Activated CD4-positive, alpha-beta T cell treated with anti-CD3 and anti-CD28 coated beads for 36 hours (primary cell): ENCODE measurements at places on chromosomes 5 and 9. TPM values are rescaled to one million over a fixed set of nuclear protein-coding genes. Genes with fewer than 3 reads are reported as not detected.

DNA sequence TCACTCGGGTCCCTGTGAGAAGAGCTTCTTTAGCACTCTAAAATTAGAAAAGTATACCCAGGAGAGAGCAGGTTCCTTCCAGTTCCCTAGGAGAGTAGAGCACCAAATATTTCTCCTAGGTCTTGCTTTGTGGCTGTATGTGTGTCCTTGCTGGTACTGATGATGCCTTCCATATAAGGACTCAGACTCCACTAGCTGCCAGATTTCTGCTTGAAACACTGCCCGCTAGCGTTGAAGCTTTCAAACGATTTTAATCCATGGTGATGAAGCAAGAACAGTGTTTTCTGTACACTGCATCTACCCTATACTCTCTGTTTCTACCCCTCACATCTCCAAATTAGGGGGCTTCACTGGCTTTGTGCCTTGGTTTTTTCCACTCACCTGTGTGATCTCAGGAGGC is 2.4 kb upstream of the SMC2 start:
- DNase-seq = peak; percentile 46
- peaks cover 34% of the 10 kb centered on the region for H3K4me1 ChIP-seq
- peak overlapping the region; percentile 66 for H3K27ac ChIP-seq
- peak overlapping the region; percentile 88 for H3K4me3 ChIP-seq

GRCh38 chr5:56319526-56320181 is 86.5 kb upstream of the ANKRD55 start:
- H3K36me3 ChIP-seq = no peaks in the 10 kb centered on the region
- H3K4me3 ChIP-seq = peak overlapping the region; percentile 19
- H3K27ac ChIP-seq = no peak overlapping the region
- no peak for DNase-seq
- H3K4me1 ChIP-seq = peaks cover 66% of the 10 kb centered on the region

GRCh38 chr5:168447808-168448207 is 38.5 kb upstream of the RARS1 start:
- H3K4me1 ChIP-seq = no peaks in the 10 kb centered on the region
- no peak overlapping the region for H3K4me3 ChIP-seq
- no peaks in the 10 kb centered on the region for H3K27me3 ChIP-seq

DNA sequence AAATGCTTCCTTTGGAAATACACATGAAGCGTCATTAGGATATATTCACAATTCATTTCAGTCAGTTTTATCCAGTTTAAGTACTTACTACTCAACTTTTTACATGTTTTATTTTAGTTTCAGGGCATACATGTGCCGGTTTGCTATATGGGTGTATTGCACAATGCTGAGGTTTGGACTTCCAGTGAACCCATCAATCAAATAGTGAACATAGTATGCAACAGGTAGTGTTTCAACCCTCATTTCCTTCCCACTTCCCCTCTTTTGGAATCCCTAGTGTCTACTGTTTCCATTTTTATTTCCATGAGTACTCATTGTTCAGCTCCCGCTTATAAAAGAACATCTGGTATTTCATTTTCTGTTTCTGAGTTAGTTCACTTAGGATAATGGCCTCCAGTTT is 74.7 kb downstream of the TMEM161B start:
- no peak for DNase-seq
- no peak overlapping the region for H3K27ac ChIP-seq
- no peaks in the 10 kb centered on the region for H3K27me3 ChIP-seq
- H3K4me3 ChIP-seq = no peak overlapping the region
- no peaks in the 10 kb centered on the region for H3K4me1 ChIP-seq

- no peak overlapping the region for H3K4me3 ChIP-seq
- no peaks in the 10 kb centered on the region for H3K4me1 ChIP-seq
- no peak for DNase-seq
- no peak overlapping the region for H3K27ac ChIP-seq
- no peaks in the 10 kb centered on the region for H3K36me3 ChIP-seq
- H3K27me3 ChIP-seq = no peaks in the 10 kb centered on the region
These were observed 1033.4 kb downstream of the TLE4 start for GRCh38 chr9:80605129-80605528.

DNA sequence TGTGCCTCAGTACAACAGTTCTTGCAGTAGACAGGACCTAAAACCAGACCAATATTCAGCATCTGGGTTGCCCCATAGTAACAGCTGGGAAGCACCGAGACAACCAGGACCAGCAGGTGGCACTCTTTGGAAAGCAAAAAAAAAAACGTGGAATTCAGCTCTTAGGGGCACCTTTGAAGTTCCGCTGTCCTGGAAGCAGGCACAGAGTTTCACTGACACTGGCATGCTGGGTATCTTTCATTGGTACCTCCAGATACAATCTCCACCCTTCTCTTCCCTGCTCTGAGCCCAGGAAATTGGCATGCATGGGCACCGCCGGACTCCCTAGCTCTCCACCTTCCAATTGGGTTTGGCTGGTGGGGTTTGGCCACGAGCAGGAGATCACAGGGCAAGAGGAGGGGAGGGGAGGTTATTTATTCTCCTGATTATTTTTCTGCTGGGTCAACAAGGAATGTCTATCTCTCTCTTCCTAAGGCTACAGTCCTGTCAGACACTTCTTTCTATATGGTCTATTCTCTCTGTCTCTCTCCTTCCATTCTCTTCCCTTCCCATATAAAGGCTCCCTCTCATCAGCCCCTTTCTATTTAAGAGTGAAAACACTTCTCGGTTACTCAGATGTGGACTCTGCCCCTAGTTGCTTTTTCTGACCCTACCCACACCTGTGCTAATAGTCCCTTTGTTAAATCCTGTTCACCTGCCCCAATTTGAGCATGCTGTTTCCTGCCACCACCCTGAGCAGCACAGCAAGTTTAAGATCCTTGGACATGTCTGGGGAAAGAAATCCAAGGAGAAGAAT is 1.9 kb upstream of the IDNK start:
- H3K4me1 ChIP-seq = peaks cover 23% of the 10 kb centered on the region
- H3K36me3 ChIP-seq = peaks cover 7% of the 10 kb centered on the region
- DNase-seq = peak; percentile 59
- H3K27ac ChIP-seq = no peak overlapping the region
- no peaks in the 10 kb centered on the region for H3K27me3 ChIP-seq

SLC2A6 gene
- total RNA-seq = 1.6 TPM

PRRX2 gene
- 0.57 TPM for total RNA-seq

LNPEP gene
- total RNA-seq = 45.8 TPM

RGS7BP gene
- not detected for total RNA-seq

DNAJB5 gene
- total RNA-seq = 10.3 TPM

PAEP gene
- not detected for total RNA-seq

SLC34A3 gene
- total RNA-seq = not detected

ACSL6 gene
- total RNA-seq = 3.1 TPM
